ENCODE measurements at places on chromosomes 16 and 17.

GRCh38 chr16:20904507-20905081 lies 4.0 kb downstream of the LYRM1 start:
- DNase-seq, result no peak

GRCh38 chr16:83779886-83780285 lies 27.9 kb upstream of the HSBP1 start:
- DNase-seq, result peak; percentile 28

GRCh38 chr17:33366960-33367359 lies 73.9 kb upstream of the ASIC2 start:
- DNase-seq, result no peak

DNA sequence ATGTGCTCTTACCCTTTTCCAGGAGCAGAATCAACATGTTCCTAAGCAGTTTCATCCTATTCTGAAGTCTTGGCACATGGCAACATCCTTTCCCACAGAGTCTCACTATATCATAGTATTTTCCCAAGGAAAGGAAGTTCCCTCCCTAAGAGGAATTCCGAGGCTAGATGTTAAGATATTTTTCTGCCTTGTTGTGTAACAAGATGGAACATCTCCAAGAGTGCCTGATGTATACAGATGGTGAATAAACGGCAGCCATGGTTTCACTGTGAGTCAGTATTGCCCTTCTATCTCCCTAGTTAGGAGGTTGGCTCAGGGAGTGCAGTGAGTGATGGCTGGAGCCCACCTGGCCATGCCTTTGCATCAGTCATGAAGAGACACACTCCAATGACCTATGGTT lies 48.2 kb downstream of the SPACA3 start:
- DNase-seq, result no peak

DNA sequence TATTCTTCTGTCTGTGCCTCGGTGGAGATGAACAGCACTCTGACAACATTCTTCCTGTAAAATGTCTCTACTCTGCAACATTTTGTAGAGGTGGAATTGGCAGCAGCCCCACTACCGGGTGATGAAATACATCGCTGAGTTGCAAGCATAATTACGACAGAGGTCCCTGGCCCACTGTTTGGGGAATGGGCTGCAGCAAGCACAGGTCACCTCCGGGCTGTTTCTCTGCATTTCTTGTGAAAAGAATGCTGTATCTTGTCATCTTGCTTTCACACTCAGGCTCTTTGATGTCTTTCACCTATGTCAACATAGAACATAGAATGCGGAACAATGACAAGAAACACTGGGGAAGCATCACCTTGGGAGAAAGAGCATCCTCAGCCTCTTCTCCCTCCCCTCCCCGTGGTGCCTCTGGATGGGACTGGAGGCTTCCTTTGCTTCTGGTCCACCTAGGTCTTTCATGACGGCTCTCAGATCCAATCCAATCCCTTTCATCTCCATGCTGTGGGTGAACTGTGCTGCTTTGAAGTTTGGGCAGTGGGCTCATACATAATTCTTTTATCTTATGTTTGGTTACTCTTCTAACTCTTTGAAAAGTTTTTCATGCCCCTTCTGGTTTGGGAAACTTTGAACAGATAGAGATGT lies 265.0 kb downstream of the PHKB start:
- DNase-seq, result no peak

DNA sequence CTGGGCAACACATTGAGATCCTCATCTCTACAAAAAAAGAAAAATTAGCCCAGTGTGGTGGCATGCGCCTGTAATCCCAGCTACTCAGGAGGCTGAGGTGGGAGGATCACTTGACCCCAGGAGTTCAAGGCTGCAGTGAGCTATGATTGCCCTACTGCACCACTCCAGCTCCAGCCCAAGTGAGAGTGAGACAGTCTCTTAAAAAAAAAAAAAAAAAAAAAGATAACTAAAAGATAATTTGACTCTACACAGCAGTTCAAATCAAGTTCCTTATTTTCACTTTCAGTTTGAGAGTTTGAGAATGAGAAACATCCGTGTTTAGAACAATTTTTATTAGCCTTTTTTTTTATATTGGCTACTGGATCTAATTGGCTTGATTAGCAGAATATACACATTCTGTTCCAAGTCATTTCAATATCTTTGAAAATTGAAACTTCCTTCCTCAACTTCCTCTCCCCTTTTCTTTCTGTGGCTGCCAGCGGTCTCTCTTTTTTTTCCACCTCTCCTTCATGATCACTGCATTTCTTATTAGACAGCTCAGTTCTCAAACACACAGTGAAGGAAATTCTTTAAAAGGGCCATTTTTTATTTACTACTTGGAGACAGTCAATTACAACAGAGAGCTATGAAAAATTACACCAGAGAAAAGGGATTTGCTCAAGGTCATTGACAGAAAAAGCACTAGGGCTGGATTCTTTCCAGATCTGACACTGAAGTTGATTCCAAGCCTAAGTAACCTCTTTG lies 4.5 kb upstream of the ACSF2 start:
- DNase-seq, result no peak

All from NCI-H1092 treated with DMSO at 0.1 percent for 48 hours (cell line).